ENCODE measurements at places on chromosomes 3 and 15. TPM values are rescaled to one million over a fixed set of nuclear protein-coding genes. Genes with fewer than 3 reads are reported as not detected.

Gene MINAR1
- total RNA-seq = 0.36 TPM

Gene SCN11A
- 3.0 TPM for total RNA-seq

Gene GHSR
- total RNA-seq = 0.99 TPM

Gene FAM3D
- total RNA-seq = 1.7 TPM

Gene HYAL3
- total RNA-seq = 8.3 TPM

Gene TLNRD1
- total RNA-seq = 12.8 TPM

DNA sequence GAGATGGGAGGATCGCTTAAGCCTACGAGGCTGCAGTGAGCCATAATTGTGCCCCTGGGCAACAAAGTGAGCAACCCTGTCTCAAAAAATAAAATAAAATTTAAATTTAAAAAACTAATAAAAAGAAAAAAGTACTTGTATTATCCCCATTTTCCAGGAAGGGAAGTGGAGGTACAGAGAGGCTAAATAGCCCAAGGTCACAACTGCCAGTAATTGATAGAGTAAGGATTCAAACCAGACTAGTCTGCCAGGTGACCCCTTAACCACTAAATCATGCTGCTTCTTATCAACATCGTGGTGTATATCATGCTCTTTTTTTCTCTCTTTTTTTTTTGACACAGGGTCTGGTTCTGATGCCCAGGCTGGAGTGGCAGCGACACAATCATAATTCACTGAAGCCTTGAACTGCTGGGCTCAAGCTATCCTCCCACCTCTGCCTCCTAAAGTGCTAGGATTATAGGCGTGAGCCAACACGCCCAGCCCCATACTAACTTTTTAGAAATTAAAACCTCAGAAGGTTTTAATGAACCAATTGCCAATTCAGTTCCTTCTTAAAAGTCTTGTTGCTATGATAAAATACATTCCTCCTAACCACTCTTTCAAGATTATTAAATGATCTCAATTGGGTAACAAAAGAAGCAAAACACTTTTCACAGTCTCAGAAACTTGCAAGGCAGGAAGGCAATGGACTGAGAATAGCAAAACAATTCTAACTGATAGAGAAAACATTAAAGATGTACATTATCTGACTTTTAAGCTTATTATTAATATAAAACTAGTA lies 30.5 kb downstream of the HERC1 start:
- H3K4me3 ChIP-seq = no peak overlapping the region
- H3K27ac ChIP-seq = no peak overlapping the region
- no peaks in the 10 kb centered on the region for H3K36me3 ChIP-seq
- H3K27me3 ChIP-seq = no peaks in the 10 kb centered on the region

- H3K36me3 ChIP-seq = peaks cover 30% of the 10 kb centered on the region
- DNase-seq = no peak
- H3K27ac ChIP-seq = peak overlapping the region; percentile 64
Observed at GRCh38 chr15:89132611-89133507, 44.6 kb downstream of the ABHD2 start.

DNA sequence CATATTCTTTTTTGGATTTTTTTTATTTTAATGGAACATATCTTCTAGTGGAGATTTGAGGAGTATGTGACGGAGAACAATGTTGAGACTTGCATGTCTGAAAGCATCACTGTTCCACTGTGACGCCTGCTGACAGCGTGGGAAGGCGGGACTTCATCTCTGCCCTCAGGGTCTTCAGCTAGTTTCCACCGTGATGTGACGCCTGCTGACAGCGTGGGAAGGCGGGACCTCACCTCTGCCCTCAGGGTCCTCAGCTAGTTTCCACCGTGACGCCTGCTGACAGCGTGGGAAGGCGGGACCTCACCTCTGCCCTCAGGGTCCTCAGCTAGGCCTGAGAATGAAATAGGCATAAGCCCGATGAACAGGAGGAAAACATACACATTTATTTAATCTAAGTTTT lies 70.7 kb downstream of the LMLN start:
- no peak overlapping the region for H3K27ac ChIP-seq
- H3K4me1 ChIP-seq = no peaks in the 10 kb centered on the region
- no peaks in the 10 kb centered on the region for H3K27me3 ChIP-seq
- H3K4me3 ChIP-seq = no peak overlapping the region
- DNase-seq = no peak

DNA sequence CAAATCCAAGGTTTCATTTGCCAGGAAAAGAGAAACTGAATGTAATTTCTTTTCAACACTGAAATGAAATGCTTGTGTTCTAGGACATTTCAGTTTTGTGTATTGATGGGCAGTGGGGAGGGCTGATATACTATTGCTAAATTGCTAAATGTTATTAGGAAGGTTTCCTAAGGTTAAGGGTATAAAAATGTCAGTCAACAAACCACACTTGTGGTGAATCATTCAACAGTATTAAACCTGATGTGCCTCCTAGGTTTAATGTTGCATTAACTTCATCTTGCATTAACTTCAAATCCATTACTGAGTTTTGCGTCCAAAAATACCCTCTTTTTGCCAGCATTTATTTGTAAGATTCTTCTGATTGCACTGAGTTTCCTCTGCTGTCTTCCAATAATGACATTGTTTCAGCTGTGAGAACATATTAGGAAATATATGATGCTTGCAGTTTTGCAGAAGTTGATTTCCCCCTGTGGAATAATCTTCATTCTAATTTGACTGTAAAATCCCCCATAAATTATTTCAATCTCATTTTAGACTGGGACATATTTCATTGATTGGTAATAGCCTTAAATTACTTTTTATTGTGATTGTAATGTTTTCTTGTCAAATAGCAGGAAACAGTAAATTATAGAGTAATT lies 758.3 kb downstream of the GBE1 start:
- DNase-seq = no peak
- H3K4me3 ChIP-seq = no peak overlapping the region
- no peaks in the 10 kb centered on the region for H3K27me3 ChIP-seq
- no peaks in the 10 kb centered on the region for H3K36me3 ChIP-seq
- H3K4me1 ChIP-seq = no peaks in the 10 kb centered on the region
- H3K27ac ChIP-seq = no peak overlapping the region

- no peak overlapping the region for H3K27ac ChIP-seq
- H3K4me3 ChIP-seq = no peak overlapping the region
- H3K36me3 ChIP-seq = no peaks in the 10 kb centered on the region
- no peaks in the 10 kb centered on the region for H3K27me3 ChIP-seq
- H3K4me1 ChIP-seq = no peaks in the 10 kb centered on the region
Observed at GRCh38 chr3:187880851-187881250, 135.6 kb upstream of the BCL6 start.

- no peaks in the 10 kb centered on the region for H3K27me3 ChIP-seq
- no peak for DNase-seq
- no peaks in the 10 kb centered on the region for H3K4me1 ChIP-seq
- no peaks in the 10 kb centered on the region for H3K36me3 ChIP-seq
Observed at GRCh38 chr3:112350018-112350810, 17.3 kb downstream of the CD200 start.

DNA sequence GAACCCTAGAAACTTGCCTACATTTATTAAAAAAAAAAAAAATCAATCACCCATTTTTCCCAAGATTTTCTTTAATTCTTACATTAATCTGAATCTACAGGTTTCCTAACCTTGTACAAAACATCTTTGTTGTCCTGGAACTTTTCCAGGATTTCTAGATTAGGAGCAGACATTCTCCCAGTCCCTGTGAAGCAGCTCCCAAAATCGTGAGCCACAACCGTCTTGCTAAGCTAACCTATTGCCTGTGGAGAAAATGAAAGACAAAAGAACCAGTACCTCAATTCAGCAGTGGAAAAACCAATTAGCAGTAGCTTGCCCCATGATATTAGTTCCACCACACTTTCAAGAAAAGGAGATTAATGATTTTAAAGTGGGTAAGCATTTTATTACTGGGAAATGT lies 522.1 kb downstream of the UNC13C start:
- no peak overlapping the region for H3K4me3 ChIP-seq
- H3K27ac ChIP-seq = no peak overlapping the region
- no peak for DNase-seq
- H3K36me3 ChIP-seq = no peaks in the 10 kb centered on the region
- H3K27me3 ChIP-seq = no peaks in the 10 kb centered on the region

DNA sequence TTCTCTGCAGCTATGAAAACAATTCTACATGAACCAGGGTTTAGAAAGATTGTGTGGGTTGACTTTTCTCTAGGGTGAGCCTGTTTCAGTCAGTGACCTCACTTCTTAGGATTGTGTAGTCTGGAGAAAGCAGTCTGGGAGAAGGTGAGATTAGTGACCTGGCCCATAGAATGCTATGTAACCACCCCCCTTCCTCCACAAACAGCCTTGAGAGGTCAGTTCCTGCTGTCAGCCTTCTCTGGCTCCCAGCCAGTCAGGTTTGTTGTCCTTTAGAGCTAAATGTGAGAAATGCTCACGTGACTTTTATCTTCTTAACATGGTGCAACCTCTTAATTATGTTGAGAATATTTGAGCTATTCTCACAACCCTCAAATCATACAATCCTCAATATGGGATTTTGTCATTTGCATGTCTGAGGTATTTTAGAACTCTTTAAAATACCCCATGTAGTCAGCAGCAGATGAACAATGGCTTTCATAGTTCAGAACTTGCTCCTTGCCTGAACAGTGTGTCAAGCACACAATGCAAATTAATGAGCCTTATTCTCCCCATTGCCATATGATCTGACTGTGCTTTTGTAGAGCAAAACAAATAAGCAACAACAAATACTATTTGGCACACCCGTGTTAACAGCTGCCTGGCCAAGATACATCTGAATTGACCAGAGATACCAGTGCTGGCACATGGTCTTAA lies 311.6 kb downstream of the CNTN6 start:
- H3K36me3 ChIP-seq = no peaks in the 10 kb centered on the region
- no peaks in the 10 kb centered on the region for H3K4me1 ChIP-seq
- H3K27me3 ChIP-seq = no peaks in the 10 kb centered on the region

GRCh38 chr3:59914251-59914650 lies 864.4 kb upstream of the CFAP20DC start:
- H3K27ac ChIP-seq = no peak overlapping the region
- DNase-seq = no peak
- no peak overlapping the region for H3K4me3 ChIP-seq
- no peaks in the 10 kb centered on the region for H3K27me3 ChIP-seq
- H3K4me1 ChIP-seq = no peaks in the 10 kb centered on the region

DNA sequence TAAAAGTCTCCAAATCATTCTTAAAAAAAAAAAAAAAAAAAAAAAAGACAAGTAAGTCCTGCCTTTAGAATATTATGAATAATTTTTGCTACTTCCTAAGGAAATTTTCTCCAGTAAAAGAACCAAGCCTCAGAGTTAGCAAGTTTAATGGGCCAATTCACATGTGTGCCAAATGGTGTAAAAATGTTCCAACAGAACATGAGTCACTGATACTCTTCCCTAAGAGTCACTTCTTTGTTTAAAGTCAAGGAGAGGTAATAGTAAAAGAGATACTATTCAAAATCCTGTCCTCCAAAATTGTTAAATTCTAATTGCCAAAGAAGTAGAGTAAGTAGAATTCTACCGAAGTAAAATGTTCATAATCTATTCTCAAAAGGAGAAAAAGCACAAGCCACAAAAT lies 17.7 kb upstream of the CPA3 start:
- H3K4me1 ChIP-seq = no peaks in the 10 kb centered on the region
- DNase-seq = no peak
- H3K27ac ChIP-seq = no peak overlapping the region
- H3K27me3 ChIP-seq = no peaks in the 10 kb centered on the region
- no peak overlapping the region for H3K4me3 ChIP-seq

GRCh38 chr3:134904776-134905646 lies 110.0 kb downstream of the EPHB1 start:
- no peak overlapping the region for H3K27ac ChIP-seq
- no peak overlapping the region for H3K4me3 ChIP-seq
- peak; percentile 73 for DNase-seq

GRCh38 chr3:170765419-170766078 lies 104.4 kb downstream of the RPL22L1 start:
- no peak overlapping the region for H3K4me3 ChIP-seq
- H3K36me3 ChIP-seq = no peaks in the 10 kb centered on the region
- no peaks in the 10 kb centered on the region for H3K27me3 ChIP-seq

DNA sequence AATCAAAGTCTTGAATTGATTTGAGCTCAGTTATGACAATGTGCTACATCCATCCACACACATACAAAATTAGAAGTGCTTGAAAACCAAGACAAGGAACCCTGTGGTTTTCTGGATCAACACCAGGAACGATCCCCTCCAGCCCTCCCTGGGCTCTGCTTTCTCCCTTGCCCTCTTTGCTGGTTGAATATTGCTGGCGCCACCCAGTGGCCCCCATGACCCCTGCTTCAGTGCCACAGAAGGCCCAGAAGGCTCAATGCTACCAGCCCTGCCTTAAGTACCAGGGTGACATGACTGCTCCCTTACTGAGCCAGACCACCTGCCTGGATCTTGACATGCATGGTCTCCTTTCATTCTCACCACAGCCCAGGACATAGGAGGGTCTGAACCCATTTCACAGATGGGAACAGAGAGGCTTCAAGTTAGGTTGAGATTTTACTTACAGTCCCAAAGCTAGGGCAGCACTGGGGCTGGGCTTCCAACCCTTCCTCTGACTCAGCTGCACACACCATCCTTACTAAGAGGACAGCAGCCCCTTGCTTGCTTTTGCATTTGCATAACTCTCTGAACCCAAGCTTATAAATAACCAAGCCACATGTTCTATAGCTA lies 15.0 kb downstream of the IL12A start:
- no peak overlapping the region for H3K4me3 ChIP-seq
- peak; percentile 68 for DNase-seq
- H3K27me3 ChIP-seq = no peaks in the 10 kb centered on the region

DNA sequence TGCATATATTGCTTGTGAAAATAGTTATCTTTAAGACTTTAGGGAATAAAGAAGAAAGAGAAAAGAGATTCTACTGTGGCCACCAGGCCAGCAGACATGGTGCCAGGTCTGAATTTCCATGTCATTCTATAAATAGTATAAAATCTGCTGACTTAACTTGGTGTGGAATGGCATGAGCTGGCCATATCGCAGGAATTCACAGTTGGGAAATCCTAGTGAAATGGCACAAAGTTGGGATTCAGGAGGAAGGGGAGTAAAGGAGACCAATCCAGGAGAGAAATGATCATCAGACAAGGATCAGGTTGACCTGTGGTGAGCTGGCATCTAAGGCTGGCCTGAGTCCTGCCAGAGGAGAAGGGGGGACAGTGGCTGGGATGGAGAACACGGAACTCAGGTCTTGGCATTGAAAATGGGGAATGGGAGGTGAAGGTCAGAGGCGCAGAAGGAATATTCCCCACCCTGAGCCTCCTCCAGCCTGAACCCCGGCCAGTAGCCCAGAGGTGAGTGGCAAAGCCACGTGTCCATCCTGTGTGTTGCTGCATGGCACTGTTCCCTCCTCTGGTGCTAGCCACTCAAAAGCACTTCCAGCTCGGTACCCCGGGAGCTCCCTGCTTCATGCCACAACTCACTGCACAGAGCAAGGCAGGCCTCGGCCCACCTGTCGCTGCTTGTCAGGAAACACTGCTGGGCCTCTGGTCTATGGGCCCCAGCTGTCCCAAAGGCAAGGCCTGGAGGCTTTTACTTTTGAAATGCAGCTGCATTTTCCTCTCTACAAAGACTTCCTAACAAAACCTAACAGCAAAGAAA lies 51.4 kb downstream of the SSUH2 start:
- H3K36me3 ChIP-seq = no peaks in the 10 kb centered on the region
- H3K4me1 ChIP-seq = no peaks in the 10 kb centered on the region
- H3K27ac ChIP-seq = no peak overlapping the region
- no peaks in the 10 kb centered on the region for H3K27me3 ChIP-seq
- no peak overlapping the region for H3K4me3 ChIP-seq
- no peak for DNase-seq

- DNase-seq = no peak
- H3K27me3 ChIP-seq = no peaks in the 10 kb centered on the region
- H3K36me3 ChIP-seq = no peaks in the 10 kb centered on the region
- H3K4me3 ChIP-seq = no peak overlapping the region
Observed at GRCh38 chr3:65144791-65145351, 457.1 kb upstream of the ADAMTS9 start.

All from sigmoid colon (tissue), 7 donors.